Activated T-helper 2 cell treated with anti-CD3 and anti-CD28 coated beads, Interferon-gamma antibody, Interleukin-2, Interleukin-4, amounts not matched to agents 10 μg/mL and 5 μg/mL and 100 μg/mL, durations not matched to agents 14 hours and 24 hours and 36 hours (primary cell): ENCODE measurements at places on chromosomes 11 and 22. TPM values are rescaled to one million over a fixed set of nuclear protein-coding genes. Genes with fewer than 3 reads are reported as not detected.

DNA sequence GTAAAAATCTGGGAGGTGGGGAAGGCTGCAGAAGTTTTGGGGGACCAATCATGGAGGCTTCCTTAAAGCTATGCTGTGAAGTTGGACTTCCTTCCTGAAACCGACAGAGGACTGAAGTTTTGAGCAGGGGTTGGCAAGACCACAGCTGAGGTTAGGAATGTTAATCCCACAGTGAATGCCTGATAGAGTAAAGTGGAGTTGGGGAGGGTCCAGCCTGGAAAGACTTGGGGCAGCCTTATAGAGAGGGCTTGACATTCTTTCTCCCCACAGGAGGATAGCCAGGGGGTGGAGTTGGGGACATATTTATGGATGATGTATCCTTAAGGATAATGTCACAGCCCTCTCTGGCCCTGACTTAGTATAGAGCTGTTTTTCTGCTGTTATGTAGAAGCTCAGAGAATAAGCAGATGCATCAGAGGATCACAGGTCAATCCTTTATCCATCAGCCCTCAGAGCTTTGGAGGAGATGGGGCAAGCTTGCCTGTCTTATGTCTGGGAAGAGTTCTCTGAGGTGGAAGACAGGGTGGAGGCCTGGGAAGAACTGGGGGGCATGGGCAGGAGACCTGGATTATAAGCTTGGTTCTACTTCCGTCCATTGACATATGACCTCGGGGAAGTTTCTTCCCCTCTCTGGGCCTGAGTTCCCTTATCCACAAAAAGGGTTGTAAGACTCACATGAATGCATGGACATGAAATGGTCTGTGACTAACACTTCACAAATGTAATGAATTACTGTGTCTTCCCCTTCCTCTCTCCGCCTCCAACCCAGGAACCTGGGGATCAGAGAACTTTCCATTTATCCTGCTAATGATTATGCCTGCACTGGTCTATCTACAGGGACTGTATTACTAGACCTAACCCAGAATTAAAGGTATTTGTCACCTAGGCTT is 317.8 kb downstream of the MIAT start:
- H3K27ac ChIP-seq = no peak overlapping the region
- H3K36me3 ChIP-seq = no peaks in the 10 kb centered on the region
- H3K4me3 ChIP-seq = no peak overlapping the region
- H3K27me3 ChIP-seq = no peaks in the 10 kb centered on the region
- no peak for DNase-seq

- H3K27ac ChIP-seq = peak overlapping the region; percentile 65
- no peak for DNase-seq
- no peaks in the 10 kb centered on the region for H3K27me3 ChIP-seq
- peaks cover 18% of the 10 kb centered on the region for H3K36me3 ChIP-seq
These were observed 63.7 kb downstream of the RAB30 start for GRCh38 chr11:83007909-83008580.

DNA sequence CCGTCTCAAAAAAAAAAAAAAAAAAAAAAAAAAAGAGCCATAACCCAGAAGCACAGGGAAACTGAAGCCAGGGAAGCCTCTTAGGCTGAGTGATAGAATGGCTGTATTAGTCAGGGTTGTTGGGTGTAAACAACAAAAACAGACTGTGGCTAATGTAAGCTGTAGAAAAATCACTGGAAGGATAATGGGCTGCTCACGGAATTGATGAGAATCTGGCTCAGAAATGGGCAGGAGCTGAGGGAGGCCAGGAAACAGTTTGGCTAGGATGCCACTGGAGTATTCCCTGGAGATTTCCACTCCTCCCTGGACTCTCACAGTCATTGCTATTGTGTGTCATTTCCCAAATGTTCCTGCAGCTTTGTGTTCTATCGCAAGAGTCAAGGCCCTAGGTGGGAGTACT is 22.4 kb downstream of the SLC22A6 start:
- H3K4me3 ChIP-seq = no peak overlapping the region
- no peaks in the 10 kb centered on the region for H3K36me3 ChIP-seq
- DNase-seq = no peak
- H3K4me1 ChIP-seq = no peaks in the 10 kb centered on the region
- H3K27me3 ChIP-seq = peaks cover 6% of the 10 kb centered on the region
- no peak overlapping the region for H3K27ac ChIP-seq

- no peaks in the 10 kb centered on the region for H3K36me3 ChIP-seq
- DNase-seq = no peak
- peaks cover 8% of the 10 kb centered on the region for H3K4me1 ChIP-seq
- peaks cover 12% of the 10 kb centered on the region for H3K27me3 ChIP-seq
- H3K4me3 ChIP-seq = peak overlapping the region; percentile 63
- no peak overlapping the region for H3K27ac ChIP-seq
These were observed 13.2 kb downstream of the PHLDB1 start for GRCh38 chr11:118620529-118621070.

- H3K27me3 ChIP-seq = no peaks in the 10 kb centered on the region
- H3K4me1 ChIP-seq = peaks cover 1% of the 10 kb centered on the region
- no peak overlapping the region for H3K27ac ChIP-seq
- peaks cover 73% of the 10 kb centered on the region for H3K36me3 ChIP-seq
These were observed 14.8 kb downstream of the ALG12 start for GRCh38 chr22:49903322-49904039.

- no peak for DNase-seq
- no peaks in the 10 kb centered on the region for H3K36me3 ChIP-seq
- no peak overlapping the region for H3K4me3 ChIP-seq
- no peaks in the 10 kb centered on the region for H3K4me1 ChIP-seq
- H3K27me3 ChIP-seq = peaks cover 3% of the 10 kb centered on the region
These were observed 65.8 kb upstream of the MS4A8 start for GRCh38 chr11:60633645-60634044.

DNA sequence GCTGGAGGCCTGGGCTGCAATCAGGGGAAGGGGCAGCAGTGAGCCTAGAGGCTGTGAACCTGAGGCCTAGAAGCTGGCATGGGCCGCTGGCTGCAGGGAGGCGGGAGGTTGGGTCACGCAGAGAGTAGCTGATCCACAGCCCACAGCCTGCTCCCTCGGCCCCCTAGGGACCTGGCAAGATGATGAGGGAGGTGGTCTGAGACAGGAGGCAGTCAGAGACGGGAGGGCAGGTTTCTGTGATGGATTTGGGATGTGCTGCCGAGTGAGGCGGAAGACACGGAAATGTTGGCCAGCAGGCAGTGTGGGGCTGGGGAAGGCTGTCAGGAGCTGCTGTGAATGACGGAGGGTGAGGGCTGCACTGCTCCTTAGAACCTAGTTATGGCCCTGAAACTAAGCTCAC is 22.7 kb downstream of the LRFN4 start:
- H3K4me1 ChIP-seq = peaks cover 7% of the 10 kb centered on the region
- no peaks in the 10 kb centered on the region for H3K36me3 ChIP-seq
- H3K27ac ChIP-seq = no peak overlapping the region
- H3K4me3 ChIP-seq = no peak overlapping the region
- H3K27me3 ChIP-seq = no peaks in the 10 kb centered on the region

GRCh38 chr22:41367680-41368542 is 13.8 kb upstream of the TEF start:
- H3K4me1 ChIP-seq = no peaks in the 10 kb centered on the region
- no peak overlapping the region for H3K27ac ChIP-seq
- no peaks in the 10 kb centered on the region for H3K36me3 ChIP-seq
- no peak for DNase-seq

DNA sequence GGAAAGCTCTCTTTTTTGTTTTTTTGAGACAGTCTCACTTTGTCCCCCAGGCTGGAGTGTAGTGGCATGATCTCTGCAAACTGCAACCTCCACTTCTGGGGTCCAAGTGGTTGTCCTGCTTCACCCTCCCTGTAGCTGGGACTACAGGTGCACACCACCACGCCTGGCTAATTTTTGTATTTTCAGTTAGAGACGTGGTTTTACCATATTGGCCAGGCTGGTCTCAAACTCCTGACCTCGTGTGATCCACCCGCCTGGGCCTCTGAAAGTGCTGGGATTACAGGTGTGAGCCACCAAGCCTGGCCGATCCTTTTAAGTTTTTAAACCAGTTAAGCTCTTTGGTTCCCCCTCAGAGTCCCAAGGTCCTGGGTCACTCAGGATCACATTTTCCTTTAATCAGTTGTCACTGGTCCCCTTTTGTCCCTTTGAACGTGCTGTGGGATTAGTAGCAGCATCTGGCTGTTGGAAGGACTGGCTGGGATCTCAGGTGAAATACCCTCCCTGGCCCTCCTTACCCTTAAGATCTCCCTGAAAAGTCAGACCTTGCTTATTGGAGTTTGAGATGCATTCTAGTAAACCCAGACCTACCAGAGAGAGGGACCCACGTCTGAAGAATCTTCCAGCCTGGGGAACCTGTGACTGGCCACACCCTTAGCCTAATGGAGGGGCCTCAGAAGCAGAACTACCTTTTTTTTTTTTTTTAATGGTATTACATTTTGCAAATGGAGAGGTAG is 8.1 kb downstream of the MALAT1 start:
- H3K4me1 ChIP-seq = peaks cover 43% of the 10 kb centered on the region
- peak overlapping the region; percentile 59 for H3K27ac ChIP-seq
- no peaks in the 10 kb centered on the region for H3K27me3 ChIP-seq
- H3K4me3 ChIP-seq = peak overlapping the region; percentile 49

The KRTAP5-9 gene
- total RNA-seq = not detected in 2 replicates

DNA sequence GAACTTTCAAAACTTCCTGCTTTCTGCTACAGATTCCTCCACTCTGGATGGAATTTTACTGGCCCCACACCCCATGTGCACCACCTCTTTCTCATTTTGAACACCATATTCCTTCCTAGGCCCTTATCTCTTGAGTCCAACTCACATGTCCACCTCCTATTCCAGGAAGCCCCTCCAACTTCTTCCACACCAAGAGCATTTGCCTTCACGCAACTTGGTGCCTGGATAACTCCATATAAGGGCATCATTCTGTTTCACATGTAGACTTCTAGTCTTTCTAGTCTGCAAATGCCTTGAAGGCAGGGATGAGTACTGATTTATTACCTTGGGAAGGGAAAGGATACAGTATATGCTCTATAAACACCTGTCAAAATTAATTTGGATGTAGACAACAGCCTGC is 17.5 kb downstream of the GAB2 start:
- H3K27me3 ChIP-seq = no peaks in the 10 kb centered on the region
- no peak overlapping the region for H3K4me3 ChIP-seq
- no peak for DNase-seq

- H3K4me1 ChIP-seq = peaks cover 31% of the 10 kb centered on the region
- peak within 1 kb of the TSS; percentile 99 for H3K27ac ChIP-seq
- peak; percentile 78 for DNase-seq
- peak within 1 kb of the TSS; percentile 98 for H3K4me3 ChIP-seq
These were observed at the start of gene GRAP2 for GRCh38 chr22:39900306-39901227. Gene GRAP2 (plus strand): TSS chr22:39901084. CDS start chr22:39947107, 46,023 bp downstream.

GRCh38 chr11:11871991-11872401 is 30.2 kb downstream of the USP47 start:
- no peaks in the 10 kb centered on the region for H3K27me3 ChIP-seq
- no peak for DNase-seq
- H3K36me3 ChIP-seq = peaks cover 19% of the 10 kb centered on the region
- peaks cover 15% of the 10 kb centered on the region for H3K4me1 ChIP-seq

GRCh38 chr11:45394294-45395085 is 108.3 kb upstream of the SYT13 start:
- H3K4me3 ChIP-seq = no peak overlapping the region
- peaks cover 3% of the 10 kb centered on the region for H3K27me3 ChIP-seq
- no peaks in the 10 kb centered on the region for H3K36me3 ChIP-seq
- H3K27ac ChIP-seq = no peak overlapping the region
- no peak for DNase-seq

The PNPLA5 gene
- not detected in 2 replicates for total RNA-seq

- H3K27ac ChIP-seq = no peak overlapping the region
- no peak overlapping the region for H3K4me3 ChIP-seq
- H3K4me1 ChIP-seq = no peaks in the 10 kb centered on the region
- H3K27me3 ChIP-seq = peaks cover 2% of the 10 kb centered on the region
- DNase-seq = no peak
These were observed 72.2 kb upstream of the RCN1 start for GRCh38 chr11:32018672-32019071.

The ADORA2A gene
- 20.2 and 23.8 TPM in 2 replicates for total RNA-seq

The APOA1 gene
- not detected in 2 replicates for total RNA-seq

DNA sequence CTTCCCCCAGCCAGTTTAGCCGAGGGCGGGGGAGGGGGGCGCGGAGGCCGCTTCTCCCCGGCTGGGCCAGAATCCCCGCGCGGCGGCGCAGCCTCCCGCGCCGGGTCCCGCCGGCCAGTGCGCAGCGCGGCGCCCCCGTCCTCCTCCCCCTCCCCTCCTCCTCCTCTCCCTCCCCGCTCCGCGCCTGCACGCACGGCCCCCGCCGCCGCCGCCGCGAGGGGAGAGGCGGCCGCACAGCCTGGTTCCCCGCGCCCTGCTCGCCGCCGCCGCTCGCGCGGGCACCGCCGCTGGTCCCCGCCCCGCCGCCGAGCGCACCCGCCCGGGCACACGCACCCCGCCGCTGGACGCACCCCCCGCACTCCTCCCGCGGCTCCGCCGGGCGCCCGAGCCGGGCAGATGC is at the start of gene FLRT1:
FLRT1 (plus strand) TSS at position 356 of the 400 bp plus-strand sequence. CDS start 80,337 bp downstream, outside the sequence.
- H3K27ac ChIP-seq = no peak within 1 kb of the TSS
- no peaks in the 10 kb centered on the region for H3K4me1 ChIP-seq
- peaks cover 31% of the 10 kb centered on the region for H3K27me3 ChIP-seq
- H3K4me3 ChIP-seq = peak within 1 kb of the TSS; percentile 33
- no peaks in the 10 kb centered on the region for H3K36me3 ChIP-seq

DNA sequence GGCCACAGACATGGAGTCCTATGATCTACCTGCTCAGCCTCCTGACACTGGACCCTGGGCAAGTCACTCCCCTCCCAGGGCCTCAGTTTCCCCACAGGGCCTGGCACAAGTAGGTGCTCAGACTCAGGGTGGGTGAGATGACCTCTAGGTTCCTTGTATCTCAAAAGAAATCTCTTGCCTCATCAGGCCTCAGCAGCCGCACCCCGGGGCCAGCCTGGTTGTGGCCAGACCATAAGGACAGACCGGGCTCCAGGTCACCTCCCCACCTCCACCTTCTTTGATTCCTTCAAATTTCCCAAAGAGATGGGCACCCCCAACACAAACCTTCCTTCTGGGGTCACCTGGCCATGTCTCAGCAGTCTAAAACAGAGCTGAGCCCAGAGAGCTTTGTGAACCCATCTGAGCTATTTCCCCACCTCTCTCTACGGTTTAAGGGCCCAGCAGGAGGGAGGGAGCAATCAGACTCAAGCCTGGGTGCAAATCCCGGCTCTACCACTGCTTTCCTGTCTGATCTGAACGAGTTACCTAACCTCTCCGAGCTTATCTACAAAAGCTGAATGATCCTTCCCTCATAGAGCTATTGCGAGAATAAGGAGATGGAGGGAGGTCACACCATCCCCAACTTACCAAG is 2.5 kb upstream of the APOL4 start:
- peaks cover 4% of the 10 kb centered on the region for H3K27me3 ChIP-seq
- H3K36me3 ChIP-seq = no peaks in the 10 kb centered on the region
- H3K4me3 ChIP-seq = no peak overlapping the region

GRCh38 chr11:35847473-35847872 is 96.4 kb upstream of the LDLRAD3 start:
- H3K4me3 ChIP-seq = no peak overlapping the region
- H3K4me1 ChIP-seq = no peaks in the 10 kb centered on the region
- peaks cover 2% of the 10 kb centered on the region for H3K27me3 ChIP-seq

DNA sequence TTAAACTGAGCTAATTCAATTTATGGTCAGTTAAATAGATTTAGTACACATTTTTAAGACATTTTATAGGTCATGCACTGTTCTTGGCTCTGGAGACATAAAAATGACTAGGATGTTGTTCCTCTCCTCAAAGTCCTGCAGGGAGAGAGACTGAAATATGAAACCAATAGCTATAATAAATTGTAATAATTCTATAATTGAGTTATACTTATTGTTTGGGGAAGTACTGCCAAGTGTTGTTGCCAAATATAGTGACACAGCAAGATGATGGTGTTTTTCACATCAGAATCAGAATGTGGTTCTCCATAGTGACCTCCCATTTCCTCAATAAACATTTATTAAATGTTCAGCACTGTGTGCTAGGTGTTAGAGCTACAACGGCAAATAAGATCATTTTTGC is 470.6 kb downstream of the NTM start:
- H3K27ac ChIP-seq = no peak overlapping the region
- H3K27me3 ChIP-seq = no peaks in the 10 kb centered on the region
- H3K36me3 ChIP-seq = no peaks in the 10 kb centered on the region
- no peak for DNase-seq
- no peak overlapping the region for H3K4me3 ChIP-seq
- H3K4me1 ChIP-seq = no peaks in the 10 kb centered on the region

The SCGB1A1 gene
- not detected in 2 replicates for total RNA-seq
